ENCODE measurements at places on chromosomes 4 and X.

- no peak for DNase-seq
Measured at GRCh38 chrX:10106806-10107205, 50.0 kb upstream of the CLCN4 start.

GRCh38 chr4:111639876-111640275, 505.4 kb upstream of the FAM241A start:
- DNase-seq: no peak

- no peak for DNase-seq
Measured at GRCh38 chr4:42515156-42515884, 118.0 kb downstream of the SHISA3 start.

- no peak for DNase-seq
Measured at GRCh38 chr4:88999392-88999930, 57.5 kb downstream of the FAM13A start.

DNA sequence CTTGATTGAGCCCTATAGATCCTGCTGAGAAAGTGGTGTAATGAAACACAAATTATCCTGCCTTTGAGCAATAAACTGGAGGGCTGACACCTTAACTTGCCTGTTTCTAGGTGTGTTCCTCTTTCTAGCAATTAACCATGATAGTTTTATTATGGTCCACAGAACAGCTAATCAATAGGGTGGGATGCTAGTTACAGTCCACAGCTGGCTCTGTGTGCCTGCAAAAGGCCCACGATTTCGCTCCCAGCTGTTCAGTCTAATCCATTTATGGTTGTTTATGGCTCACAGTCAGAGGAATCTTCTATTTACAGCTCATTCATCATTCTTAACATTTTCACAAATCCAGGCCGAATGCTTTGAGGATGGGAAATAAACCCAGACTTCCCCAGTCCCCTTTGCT, 674.9 kb downstream of the SMARCA1 start:
- no peak for DNase-seq

DNA sequence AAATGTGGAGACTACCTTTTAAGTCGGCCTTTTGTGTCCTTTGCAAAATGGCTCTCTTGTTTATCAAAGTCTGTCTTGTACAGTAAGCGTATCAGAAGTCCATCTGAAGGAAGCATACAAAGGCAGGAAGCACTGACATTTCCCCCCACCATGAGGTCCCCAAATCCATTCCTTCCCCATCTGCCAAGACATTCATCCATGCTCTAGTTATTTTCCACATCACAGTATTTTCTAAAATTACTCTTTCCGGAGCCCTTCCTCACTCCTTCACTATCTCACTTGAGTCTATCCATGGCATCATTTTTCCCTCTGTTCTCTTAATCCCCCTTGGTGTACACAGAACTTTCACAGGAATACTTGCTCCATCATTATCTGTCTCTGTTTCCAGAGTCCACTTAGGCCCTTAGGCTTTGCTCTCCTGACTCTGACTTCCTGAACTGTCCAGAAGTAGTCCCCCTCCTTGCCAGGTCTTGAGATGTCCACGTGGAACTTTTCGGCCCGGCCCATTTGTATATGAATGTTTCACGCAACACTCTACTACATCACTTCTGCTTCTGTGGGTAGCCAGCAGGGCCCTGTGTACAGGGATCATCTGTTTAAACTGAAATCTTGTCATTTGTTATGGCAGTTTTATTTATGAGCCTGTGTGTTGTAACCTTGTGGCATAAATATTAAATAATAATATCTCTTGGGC, 2.1 kb downstream of the SEL1L3 start:
- DNase-seq: no peak
